ENCODE measurements at places on chromosomes 5 and 9. TPM values are rescaled to one million over a fixed set of nuclear protein-coding genes. Genes with fewer than 3 reads are reported as not detected.

- DNase-seq: no peak
Observed at GRCh38 chr9:82997476-82998140, 65.3 kb downstream of the RASEF start.

DNA sequence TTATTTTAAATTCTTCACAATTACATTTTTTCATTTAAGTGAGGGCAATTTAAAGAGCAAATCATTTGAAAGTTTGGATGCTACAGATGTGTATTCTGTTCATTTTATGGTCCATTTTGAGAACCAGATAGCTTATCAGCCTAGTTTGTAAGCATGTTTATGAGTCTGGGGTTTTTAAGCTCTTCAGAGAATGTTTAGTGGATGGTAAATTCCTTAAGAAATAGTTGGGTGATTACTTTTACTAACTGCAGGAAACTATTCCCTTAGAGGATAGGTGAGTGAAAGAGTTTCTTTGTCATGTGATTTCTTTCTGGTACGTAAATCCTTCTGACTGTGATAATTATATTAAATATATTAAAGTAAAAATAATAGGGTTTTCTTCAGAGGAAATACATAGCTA is 17.6 kb downstream of the RASGRF2 start:
- no peak for DNase-seq

- DNase-seq: no peak
Observed at GRCh38 chr5:169350759-169351240, 49.9 kb upstream of the SLIT3 start.

DNA sequence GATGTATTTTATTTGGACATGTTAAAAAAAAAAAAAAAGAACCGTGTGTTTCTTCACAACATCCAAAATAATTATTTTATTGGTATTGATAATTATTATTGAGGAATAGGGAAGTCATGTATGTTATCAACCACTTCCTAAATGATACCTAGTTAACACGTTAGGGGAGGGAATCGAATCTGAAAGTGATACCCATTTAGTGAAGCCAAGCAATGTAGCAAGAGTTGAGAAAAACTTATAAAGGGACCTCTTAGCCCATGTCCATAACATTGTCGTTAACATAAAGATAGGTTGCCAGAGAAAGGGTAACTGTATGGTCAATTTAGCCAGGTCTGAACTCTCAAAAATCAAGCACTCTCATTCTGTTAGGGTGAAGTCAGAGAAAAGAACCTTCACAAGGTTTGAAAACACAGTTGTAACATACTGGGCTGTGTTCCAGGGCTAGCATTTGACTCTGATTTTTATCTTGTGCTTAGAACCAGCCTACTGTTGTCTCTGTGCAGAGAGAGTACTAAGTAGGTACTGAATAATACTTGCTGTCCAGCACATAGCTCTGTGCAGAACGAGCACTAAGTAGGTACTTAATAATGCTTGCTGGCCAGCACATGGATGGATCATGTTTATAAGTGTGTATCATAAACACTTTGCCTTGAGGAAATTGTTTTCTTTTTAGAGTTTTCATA is 60.4 kb downstream of the GHR start:
- no peak for DNase-seq

DNA sequence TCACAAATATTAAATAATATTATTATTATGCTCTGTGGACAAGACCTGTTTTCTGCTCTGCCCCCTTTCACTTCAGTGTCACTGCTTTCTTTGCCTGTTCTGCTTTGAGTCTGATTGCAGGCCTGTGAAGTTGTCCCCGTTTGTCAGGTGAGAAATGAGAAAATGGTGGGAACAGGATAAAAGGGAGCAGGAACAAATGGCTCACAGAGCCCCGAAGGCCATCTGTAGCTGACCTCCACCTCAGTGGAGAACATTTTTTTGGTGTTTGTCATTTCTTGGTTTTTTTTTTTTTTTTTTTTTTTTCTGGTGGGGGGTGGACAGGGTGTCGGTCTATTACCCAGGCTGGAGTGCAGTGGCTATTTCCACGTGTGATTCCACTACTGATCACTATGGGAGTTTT is 13.2 kb upstream of the S100Z start:
- DNase-seq: no peak

PLPP7 gene
- total RNA-seq: 6.0 TPM

CAVIN4 gene
- total RNA-seq: 2.3 TPM
